ENCODE measurements at places on chromosomes 7 and 10.

- DNase-seq = no peak
These were observed 418.6 kb upstream of the NPVF start for GRCh38 chr7:25646726-25647413.

GRCh38 chr7:17640730-17641377 is 299.4 kb downstream of the SNX13 start:
- DNase-seq = peak; percentile 73

- no peak for DNase-seq
These were observed 19.9 kb downstream of the TMEM270 start for GRCh38 chr7:73880755-73881328.

DNA sequence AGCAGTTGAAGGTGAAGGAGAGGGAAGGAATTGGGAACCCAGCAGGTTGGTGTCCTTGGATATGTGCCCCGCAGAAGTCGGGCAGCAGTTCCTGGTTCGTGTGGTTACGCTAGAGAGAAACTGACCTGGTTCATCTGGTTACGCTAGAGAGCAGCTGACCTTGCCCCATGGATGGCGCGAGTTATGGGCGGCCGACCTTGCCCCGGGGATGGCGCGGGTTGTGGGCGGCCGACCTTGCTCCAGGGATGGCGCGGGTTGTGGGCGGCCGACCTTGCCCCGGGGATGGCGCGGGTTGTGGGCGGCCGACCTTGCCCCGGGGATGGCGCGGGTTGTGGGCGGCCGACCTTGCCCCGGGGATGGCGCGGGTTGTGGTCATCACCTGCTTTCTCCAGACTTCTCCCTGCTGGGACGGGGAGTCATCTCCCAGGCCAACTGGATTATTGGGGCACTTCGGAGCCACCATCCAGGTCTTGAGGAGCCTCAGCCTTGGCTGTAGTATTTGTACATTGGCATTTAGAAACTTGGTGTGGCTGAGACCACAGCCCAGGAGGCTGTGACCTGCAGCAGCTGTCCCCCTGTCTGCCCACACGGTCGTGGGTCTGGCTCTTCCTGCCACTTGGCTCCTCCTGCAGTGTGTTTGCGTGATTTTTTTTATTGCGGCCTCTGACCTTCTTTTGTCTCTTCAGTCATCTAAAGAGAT is 6.1 kb downstream of the GET4 start:
- DNase-seq = no peak

DNA sequence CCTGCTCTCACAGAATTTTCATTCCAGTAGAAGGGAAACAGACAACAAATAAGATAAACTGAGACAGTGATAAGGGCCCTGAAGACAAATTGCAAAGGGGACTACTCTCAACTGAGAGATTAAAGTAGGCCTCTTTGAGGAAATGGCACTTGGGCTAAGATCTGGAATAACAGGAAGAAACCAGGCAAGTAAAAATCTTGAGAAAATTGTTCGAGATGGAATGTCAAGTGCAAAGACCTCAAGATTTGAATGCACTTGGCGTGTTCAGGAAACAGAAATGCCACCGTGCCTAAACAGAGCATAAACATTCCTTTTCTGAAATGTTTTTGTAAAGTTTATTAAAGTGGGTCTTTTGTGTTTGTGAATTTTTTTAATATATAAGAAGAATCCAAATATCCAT is 10.7 kb downstream of the ARMH3 start:
- no peak for DNase-seq

DNA sequence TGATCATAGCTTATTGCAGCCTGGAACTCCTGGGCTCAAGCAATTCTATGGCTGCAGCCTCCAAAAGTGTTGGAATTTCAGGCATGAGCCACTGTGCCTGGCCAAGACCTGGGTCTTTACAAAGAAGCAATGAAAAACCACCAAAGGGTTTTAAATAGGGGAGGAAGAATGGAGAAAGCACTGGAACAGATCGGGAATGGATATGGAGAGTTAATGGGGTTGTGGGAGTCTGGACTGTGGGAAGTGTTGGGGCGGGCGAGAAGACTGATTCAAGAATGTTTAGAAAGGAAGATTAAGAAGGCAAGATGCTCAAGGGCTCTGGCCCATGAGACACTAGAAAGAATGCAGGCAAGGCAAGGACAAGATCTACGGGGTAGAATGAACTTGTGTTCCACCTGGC is 98.5 kb downstream of the CARD11 start:
- peak; percentile 6 for DNase-seq

DNA sequence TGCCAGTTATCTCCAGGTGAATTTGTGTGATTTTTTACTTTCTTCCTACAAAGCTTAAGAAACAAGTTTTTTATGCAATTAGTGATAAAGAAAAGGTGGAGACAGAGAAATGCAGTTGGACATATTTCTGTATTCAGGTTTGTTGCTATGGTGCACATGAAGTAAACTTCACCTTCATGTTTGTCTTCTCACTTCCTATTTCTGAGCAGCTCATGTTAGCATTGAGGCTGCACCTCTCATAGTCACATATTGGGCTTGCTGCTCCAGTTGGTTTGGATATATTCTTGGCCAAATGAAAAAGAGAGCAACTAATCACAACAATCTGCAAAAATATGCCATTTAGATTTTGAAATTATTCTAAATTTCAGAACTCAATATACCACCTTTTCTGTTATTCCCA is 475.6 kb upstream of the ZWINT start:
- no peak for DNase-seq

DNA sequence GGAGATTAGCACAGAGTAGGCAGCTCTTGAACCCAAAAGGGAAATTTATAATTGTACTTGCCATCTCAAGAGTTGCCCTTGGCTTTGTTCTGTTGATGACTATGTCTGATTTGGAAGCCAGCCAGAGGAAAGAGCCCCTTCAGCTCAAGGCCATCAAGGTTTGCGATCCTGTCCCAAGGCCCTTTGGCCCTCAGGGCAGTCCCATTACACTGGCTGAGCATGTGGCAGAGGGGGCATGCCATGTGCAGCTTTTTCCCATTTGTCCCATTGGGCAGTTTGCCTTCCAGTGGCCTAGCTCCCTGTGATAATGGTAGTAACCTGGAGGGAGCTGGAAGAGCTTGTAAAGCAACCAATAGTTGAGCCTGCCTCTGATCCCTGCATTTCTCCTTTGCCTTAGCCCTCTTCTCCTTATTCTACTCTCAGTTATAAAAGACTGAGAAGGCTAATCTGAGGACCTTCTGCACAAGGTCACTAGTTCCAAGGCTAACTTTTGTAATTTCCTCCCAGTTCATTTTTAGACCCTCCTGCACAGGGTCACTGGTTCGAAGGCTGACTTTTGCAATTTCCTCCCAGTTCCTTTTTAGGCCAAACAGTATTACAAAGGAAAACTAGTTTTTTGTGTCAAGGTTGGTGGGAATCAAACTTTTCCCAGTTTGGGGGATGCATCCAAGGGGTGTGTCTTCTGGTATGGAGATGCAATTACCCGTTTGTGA is 31.0 kb upstream of the ARHGAP12 start:
- no peak for DNase-seq

GRCh38 chr10:2790396-2791188 is 276.8 kb upstream of the PFKP start:
- no peak for DNase-seq

DNA sequence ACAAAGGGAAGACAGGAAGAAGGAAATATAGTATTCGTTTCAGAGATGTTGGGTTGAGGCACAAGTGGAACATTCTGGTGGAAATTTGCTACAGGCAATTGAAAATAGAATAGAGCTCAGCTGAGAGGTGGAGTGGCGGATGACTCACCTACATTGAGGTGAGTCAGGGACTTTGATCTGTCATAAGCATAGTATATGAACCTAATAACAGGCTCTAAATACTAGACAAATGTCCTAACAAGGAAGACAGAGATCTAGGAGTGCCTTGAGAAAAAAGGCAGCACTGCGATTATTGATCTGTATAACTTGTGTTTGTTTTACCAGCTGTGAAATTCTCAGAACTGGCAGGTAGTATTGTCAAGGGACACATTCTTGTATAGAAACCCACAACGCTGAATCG is 907 bp upstream of the IFRD1 start:
- DNase-seq = no peak

DNA sequence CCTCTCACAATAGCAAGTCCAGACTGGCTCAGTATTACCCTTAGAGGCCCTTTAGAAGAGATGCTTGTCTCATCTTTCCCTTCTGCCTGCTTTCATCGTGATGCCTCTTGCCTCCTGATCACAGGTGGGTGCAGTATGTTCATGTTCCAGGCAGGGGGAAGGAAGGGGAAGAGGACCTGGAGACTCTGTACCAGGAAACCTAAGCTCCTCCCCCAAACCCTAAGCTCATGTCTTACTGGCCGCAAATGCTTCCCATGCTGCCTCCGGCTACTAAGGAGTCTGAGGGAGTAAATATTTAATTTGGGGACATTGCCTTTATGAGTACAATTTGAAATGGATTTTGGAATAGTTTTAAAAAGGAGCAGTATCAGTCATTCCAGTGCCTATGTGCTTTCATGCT is 192.6 kb downstream of the CDCA7L start:
- no peak for DNase-seq

GRCh38 chr7:120920591-120921274 is 29.8 kb upstream of the ING3 start:
- no peak for DNase-seq

- DNase-seq = no peak
These were observed 23.9 kb downstream of the COL13A1 start for GRCh38 chr10:69825604-69826003.

- DNase-seq = peak; percentile 2
These were observed 165.0 kb downstream of the BAMBI start for GRCh38 chr10:28842321-28842720.

GRCh38 chr7:94391726-94392392 is 2.8 kb upstream of the COL1A2 start:
- DNase-seq = peak; percentile 66

DNA sequence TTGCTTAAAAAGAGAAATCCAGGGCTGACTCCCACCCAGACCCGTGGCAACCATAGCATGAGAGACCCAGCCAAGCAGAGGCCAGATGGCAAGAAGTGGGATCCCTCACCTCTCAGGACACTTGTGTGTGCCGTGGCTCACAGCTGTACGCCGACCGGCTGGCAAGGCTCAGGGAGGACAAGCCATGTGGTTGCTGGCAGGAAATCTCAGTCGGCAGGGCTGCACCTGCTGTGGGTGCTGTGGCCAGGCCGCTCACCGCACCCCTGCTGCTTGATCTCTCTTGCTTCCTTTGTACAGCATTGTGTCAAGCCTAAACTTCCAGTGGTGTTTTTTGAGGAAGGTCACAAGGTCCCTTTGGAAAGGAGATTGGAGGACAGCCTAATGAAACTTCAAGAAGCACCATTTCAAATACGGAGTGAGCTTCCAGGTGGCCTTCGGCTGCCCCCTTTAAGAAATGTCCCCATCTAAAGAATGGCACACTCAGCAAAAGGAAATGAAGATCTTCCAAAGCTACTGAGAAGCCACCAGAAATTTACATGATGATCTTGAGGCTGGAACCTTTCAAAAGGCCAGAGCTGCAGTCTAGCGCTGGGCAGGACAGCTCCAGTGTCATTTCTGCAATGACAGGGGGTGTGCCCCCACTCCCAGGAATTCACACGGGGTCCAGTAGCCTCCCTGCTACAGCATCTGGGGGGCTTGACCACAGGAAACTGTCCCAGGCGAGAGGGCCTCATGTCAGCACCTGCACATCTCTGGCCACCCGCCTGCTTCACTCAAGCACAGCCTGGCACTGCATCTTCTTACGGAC is 409.0 kb upstream of the MGMT start:
- peak; percentile 27 for DNase-seq

GRCh38 chr10:96831200-96831866 is 765 bp upstream of the LCOR start:
- no peak for DNase-seq

DNA sequence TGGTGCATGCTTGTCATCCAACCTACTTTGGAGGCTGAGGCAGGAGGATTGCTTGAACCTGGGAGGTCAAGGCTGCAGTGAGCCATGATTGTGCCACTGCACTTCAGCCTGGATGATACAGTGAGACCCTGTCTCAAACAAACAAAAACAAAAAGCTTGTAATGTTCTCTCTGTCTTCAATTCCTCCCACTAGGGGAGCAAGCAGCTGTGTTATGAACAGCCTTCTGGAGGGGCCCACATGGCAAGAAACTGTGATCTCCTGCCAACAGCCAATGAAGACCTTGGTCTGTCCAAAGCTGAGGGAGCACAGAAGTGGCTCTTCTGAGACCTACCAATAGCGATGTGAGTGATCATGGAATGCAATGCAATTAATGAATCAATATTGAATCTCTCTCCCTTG is 229.2 kb downstream of the SEC23IP start:
- no peak for DNase-seq

DNA sequence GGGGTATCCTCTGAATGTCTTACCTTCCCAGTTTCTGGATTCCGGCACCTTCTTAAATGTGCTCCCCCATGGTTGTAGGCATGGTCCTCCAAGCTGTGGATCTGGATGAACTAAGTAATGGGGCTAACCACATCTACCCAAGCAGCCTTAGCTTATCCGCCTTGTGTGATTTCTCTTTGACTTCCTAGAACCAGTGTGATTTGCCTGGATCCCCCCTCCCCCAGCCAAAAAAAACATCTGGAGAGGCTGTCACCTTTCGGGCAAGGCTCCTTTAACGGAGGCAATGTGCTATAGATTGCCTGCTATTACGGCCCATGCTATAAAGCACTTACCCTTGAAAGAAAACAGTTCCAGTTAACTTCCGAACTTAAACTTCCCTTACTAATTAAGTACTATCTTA is 33.9 kb downstream of the C1GALT1 start:
- DNase-seq = no peak

GRCh38 chr7:93828260-93828659 is 62.3 kb downstream of the TFPI2 start:
- no peak for DNase-seq

DNA sequence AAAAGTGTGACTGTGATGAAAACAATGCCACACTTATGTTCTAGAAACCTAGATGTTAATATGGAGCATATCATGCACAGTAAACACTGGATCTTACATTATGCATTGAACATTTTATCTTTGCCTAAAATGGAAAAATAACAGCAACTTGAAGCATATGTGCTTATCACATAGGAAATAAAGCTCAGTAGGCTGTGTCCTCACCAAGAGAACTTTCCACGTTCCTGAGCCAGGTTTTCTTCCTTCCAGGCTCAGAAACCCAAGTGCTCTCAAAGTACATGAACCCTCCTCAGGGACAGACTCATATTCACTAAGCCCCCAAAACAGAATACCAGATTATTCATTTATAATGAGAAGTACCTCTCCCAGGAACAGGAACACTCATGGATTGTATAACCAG is 79.4 kb upstream of the PRKAR2B start:
- peak; percentile 0 for DNase-seq

- no peak for DNase-seq
These were observed 363.3 kb upstream of the MBL2 start for GRCh38 chr10:53135897-53136253.

GRCh38 chr10:123521076-123521475 is 145.1 kb upstream of the GPR26 start:
- DNase-seq = peak; percentile 33

DNA sequence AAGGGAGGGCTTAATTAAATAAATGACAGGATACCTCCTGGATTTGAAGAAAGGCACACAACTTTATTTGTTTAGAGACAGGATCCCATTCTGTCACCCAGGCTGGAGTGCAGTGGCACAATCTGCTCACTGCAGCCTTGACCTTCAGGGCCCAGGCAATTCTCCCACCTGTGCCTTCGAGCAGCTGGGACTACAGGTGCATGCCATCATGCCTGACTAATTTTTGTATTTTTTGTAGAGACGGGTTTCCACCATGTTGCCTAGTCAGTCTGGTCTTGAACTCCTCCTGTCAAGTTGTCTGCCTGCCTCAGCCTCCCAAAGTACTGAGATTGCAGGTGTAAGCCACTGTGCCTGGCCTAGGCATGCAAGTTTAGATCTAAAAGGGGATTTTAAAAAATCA is 272.7 kb upstream of the MBL2 start:
- no peak for DNase-seq

GRCh38 chr7:106568680-106569499 is 92.1 kb downstream of the CCDC71L start:
- peak; percentile 65 for DNase-seq

All from endodermal cell (in vitro differentiated cells).